ENCODE measurements at places on chromosomes 7 and 10. TPM values are rescaled to one million over a fixed set of nuclear protein-coding genes. Genes with fewer than 3 reads are reported as not detected.

Gene NPFFR1
- not detected for total RNA-seq

DNA sequence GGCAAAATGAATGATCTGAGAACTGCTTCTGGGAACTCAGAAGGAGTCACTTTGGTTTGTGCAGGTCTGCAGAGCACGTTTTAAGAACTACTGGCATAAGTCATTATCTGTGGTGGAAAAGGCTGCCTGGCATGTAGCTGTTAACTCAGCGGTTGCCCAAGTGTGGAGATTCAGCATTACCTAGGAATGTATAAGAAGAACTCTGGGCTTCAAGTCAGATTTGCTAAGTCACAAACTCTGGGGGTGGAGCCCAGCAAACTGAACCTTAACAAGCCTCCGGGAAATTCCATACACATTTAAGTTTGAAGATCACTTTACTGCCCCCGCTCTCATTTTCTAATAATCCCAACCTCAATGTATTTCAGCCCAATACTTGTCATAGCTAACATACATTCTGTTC lies 31.1 kb downstream of the PLXDC2 start:
- no peak overlapping the region for H3K27ac ChIP-seq
- DNase-seq = no peak
- H3K4me3 ChIP-seq = no peak overlapping the region

Gene NPC1L1
- not detected for total RNA-seq

Gene OR9A2
- total RNA-seq = not detected

DNA sequence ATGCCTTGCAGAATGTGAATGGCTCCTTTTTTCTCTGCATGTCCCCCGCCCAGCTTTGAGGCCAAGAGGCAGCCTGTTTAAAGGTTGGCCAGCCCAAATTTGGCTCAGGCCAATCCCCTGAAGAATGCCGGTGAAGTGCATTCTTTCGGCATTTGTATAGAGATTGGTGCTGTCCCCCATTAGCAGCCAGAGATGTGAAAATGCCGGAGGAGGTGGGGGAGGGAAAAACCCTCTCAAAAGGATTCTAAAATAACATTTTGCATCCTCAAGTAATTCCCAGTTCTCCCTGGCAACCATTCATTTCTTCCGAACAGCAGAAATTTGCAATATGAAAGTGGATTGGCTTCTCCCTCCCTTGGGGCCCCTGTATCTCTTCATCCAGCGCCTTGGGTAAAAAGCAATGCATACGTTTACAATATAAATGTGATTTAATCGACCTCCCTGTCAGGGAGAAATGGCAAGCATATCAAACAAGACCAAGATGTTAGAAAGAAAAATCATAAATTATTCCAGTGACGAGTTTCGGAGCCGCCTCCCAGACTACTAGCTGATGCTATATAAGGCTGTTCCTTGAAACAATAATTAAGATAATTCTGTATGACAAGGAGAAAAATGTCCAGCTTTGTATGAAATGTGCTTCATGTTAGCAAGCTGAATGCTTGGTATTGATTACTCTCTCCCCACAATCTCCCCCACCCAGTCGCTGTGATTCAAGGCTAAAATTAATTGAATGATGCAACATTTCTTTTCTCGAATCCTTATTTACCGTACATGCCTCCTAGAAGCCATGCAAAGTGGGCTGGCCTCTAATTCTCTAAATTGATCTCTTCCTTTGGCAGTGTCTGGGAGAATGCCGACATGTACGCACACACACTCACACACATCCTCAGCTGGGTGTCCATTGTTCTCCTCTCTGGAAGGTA lies 323.7 kb downstream of the RPS24 start:
- no peak for DNase-seq
- H3K4me3 ChIP-seq = no peak overlapping the region
- no peak overlapping the region for H3K27ac ChIP-seq
- no peaks in the 10 kb centered on the region for H3K36me3 ChIP-seq
- H3K4me1 ChIP-seq = no peaks in the 10 kb centered on the region

DNA sequence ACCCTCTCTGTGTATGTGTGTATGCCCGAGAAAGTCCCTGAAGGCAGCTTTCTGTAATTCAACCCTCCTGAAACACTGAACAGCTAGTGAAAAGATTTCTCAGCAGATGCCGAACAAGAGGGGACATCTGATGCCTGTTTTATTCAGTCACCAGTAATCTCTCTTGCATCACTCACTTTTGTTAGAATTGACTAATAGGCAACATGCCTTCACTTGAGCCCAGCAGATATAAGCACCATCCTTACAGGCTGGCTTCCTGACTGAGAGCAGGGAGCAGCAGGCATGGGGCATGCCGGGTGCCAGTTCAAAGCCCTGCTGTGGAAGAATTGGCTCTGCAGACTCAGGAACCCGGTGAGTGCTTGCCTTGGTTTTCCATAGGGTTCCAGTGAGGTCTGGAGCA lies at the start of gene ABCA13:
TSS of gene ABCA13 (plus strand) at position 257 of the 400 bp plus-strand sequence. CDS start at position 283, 26 bp downstream.
- DNase-seq = no peak
- no peak within 1 kb of the TSS for H3K4me3 ChIP-seq
- no peaks in the 10 kb centered on the region for H3K4me1 ChIP-seq
- H3K36me3 ChIP-seq = no peaks in the 10 kb centered on the region

Gene ACBD7
- total RNA-seq = 1.3 TPM

Gene SFTPA2
- not detected for total RNA-seq

GRCh38 chr10:38038932-38039245 lies 28.4 kb downstream of the ZNF33A start:
- no peak for DNase-seq
- H3K36me3 ChIP-seq = peaks cover 36% of the 10 kb centered on the region
- H3K4me1 ChIP-seq = peaks cover 14% of the 10 kb centered on the region
- H3K27me3 ChIP-seq = no peaks in the 10 kb centered on the region
- no peak overlapping the region for H3K4me3 ChIP-seq

Gene ANKRD30A
- not detected for total RNA-seq

Gene HYAL4
- not detected for total RNA-seq

- no peak for DNase-seq
- H3K27ac ChIP-seq = no peak overlapping the region
- H3K36me3 ChIP-seq = no peaks in the 10 kb centered on the region
- H3K4me3 ChIP-seq = no peak overlapping the region
- H3K4me1 ChIP-seq = no peaks in the 10 kb centered on the region
Observed at GRCh38 chr10:24556126-24556749, 167.4 kb downstream of the ARHGAP21 start.

Gene PTN
- not detected for total RNA-seq

GRCh38 chr7:135509589-135509838 lies 388 bp downstream of the CNOT4 start:
- peaks cover 4% of the 10 kb centered on the region for H3K36me3 ChIP-seq
- H3K4me1 ChIP-seq = peaks cover 24% of the 10 kb centered on the region

Gene INTS15
- 57.8 TPM for total RNA-seq

Gene CFAP43
- not detected for total RNA-seq

Gene CRYGN
- total RNA-seq = not detected

GRCh38 chr10:46037107-46037825 lies 6.8 kb upstream of the NCOA4 start:
- no peak overlapping the region for H3K27ac ChIP-seq
- no peak overlapping the region for H3K4me3 ChIP-seq
- no peaks in the 10 kb centered on the region for H3K36me3 ChIP-seq
- no peaks in the 10 kb centered on the region for H3K27me3 ChIP-seq

Gene TAS2R41
- total RNA-seq = not detected

DNA sequence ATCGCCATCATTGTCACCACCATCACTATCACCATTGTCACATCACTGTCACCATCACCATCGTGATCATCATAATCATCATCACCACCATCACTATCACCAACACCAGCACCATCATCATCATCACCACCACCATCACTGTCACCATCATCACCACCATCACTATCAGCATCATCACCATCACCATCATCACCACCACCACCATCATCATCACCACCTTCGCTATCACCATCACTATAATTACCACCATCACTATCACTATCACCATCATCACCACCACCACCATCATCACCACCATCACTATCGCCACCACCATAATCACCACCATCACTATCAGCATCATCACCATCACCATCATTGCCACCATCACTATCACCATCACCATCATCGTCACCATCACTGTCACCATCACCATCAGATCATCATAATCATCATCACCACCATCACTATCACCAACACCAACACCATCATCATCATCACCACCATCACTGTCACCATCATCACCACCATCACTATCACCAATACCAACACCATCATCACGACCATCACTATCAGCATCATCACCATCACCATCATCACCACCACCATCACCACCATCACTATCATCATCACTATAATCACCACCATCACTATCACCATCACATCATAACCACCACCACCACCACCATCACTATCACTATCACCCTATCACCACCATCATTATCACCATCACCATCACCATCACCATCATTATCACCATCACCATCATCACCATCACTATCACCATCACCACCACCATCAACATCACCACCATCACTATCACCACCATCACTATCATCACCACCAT lies 6.0 kb upstream of the GNA12 start:
- H3K4me3 ChIP-seq = no peak overlapping the region
- H3K36me3 ChIP-seq = no peaks in the 10 kb centered on the region
- H3K27me3 ChIP-seq = no peaks in the 10 kb centered on the region
- H3K4me1 ChIP-seq = no peaks in the 10 kb centered on the region
- no peak for DNase-seq
- no peak overlapping the region for H3K27ac ChIP-seq

GRCh38 chr7:12584930-12585329 lies 14.4 kb downstream of the SCIN start:
- no peak overlapping the region for H3K27ac ChIP-seq
- H3K4me1 ChIP-seq = peaks cover 6% of the 10 kb centered on the region
- peak; percentile 10 for DNase-seq
- H3K4me3 ChIP-seq = no peak overlapping the region
- H3K27me3 ChIP-seq = no peaks in the 10 kb centered on the region

- no peak overlapping the region for H3K4me3 ChIP-seq
- no peaks in the 10 kb centered on the region for H3K27me3 ChIP-seq
- no peak for DNase-seq
- no peaks in the 10 kb centered on the region for H3K4me1 ChIP-seq
Observed at GRCh38 chr7:96899108-96899507, 106.2 kb upstream of the DLX6 start.

DNA sequence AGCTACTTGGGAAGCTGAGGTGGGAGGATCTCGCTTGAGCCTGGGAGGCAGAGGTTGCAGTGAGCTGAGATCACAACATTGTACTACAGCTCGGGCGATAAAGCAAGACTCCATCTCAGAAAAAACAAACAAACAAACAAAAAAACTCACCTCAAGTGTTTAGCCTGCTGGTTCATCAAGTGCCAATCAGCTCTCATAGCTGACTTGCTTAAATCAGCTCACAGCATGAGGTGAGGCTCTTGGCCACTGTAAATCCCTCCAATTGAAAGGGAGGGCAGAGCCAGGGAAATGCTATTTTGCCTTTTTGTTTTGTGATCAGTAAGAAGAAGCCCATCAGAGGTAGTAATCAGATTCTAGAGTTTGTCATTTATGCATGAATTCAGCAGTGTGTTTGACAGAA lies 112.3 kb downstream of the RAB11FIP2 start:
- H3K4me3 ChIP-seq = no peak overlapping the region
- DNase-seq = no peak
- no peaks in the 10 kb centered on the region for H3K4me1 ChIP-seq
- H3K27me3 ChIP-seq = no peaks in the 10 kb centered on the region
- H3K36me3 ChIP-seq = no peaks in the 10 kb centered on the region
- H3K27ac ChIP-seq = no peak overlapping the region

DNA sequence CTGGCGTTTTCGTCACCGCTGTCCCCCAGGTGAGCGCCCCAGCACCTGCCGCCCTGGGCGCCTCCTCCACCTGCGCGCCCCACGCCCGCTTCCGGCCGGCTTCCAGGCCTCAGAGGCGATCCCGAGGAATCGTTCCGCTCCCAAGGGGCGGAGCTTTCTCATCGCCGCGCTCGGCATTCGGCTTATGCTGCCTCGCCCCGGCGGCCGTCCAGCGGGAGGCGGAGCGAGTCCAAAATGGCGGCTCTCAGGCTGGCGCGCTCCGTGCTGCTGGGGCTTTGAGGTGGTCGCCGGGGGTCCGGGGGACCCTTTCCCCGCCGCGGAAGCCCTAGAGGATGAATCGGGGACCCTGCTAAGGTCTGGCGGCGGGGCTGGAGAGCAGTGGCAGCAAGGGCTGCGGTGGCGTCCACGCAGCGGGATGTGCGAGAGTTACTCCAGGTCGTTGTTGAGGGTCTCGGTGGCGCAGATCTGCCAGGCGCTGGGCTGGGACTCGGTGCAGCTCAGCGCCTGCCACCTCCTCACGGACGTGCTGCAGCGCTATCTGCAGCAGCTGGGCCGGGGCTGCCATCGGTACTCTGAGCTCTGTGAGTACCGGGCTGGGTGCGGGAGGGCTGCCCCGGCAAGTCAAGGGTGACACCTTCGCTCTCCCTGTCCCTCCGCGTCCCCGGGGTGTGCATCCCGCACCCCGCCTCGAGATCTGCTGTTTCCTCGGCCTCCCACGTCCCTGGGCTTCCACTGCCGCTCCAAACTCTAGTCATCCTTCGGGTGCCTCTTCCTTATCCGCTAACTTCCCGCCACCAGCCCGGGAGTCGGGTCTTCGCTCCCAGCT lies at the start of gene TAF3:
TSS of gene TAF3 (plus strand) at position 211 of the 826 bp plus-strand sequence. CDS start at position 416, 205 bp downstream.
- H3K27ac ChIP-seq = peak within 1 kb of the TSS; percentile 62
- DNase-seq = peak; percentile 93
- H3K4me3 ChIP-seq = peak within 1 kb of the TSS; percentile 97
- peaks cover 9% of the 10 kb centered on the region for H3K36me3 ChIP-seq
- H3K4me1 ChIP-seq = peaks cover 19% of the 10 kb centered on the region

DNA sequence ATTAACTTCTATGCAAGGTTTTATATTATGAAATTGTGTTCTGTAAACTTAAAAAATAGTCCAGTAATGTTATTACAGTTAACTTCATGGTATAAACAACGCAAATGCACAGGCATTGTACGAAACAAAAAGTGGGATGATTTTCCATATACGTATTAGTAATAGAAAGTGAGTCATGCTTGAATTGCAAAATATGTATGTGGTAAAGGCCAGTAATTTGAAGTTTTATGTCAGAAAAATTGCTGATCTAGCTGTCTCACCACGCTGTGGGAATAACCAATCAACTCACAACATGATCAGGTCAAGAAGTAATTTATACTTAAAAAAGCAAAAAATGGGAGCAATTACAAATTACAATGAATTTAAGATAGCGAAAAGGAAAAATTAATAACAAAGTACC lies 37.0 kb upstream of the GLI3 start:
- H3K27ac ChIP-seq = no peak overlapping the region
- H3K4me3 ChIP-seq = no peak overlapping the region
- DNase-seq = no peak
- no peaks in the 10 kb centered on the region for H3K36me3 ChIP-seq

DNA sequence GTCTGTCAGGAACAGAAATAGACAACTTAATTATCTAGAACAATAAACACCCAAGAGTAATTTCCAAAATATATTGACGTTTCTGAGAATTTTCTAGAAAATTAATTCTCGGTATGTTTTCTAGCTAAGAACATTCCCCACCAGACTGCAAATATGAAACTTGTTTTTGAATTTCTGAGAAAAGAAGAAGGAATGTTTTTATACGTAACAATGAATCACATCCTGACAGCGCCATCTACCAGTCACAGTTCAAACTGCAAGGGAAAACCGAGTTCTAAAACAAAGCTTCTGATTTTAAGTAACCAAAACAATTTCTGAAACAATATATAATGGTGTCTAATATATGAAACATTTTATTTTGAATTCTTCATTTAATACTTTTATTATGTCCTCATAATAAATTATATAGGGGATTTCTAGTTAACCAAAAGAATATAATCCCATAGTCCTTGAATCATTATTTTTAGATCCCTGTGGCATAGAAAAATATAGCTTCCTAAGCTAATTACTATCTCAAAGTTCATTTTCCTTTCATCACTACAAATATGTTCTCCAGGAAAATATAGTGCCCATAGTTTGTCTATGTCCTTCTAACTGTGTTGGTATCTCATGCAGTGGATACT lies 34.5 kb upstream of the MEOX2 start:
- H3K36me3 ChIP-seq = no peaks in the 10 kb centered on the region
- no peak overlapping the region for H3K27ac ChIP-seq
- no peak for DNase-seq
- no peaks in the 10 kb centered on the region for H3K27me3 ChIP-seq

All from B cell (primary cell).